Stimulated activated CD8-positive, alpha-beta memory T cell treated with anti-CD3 and anti-CD28 coated beads, Interleukin-4, amount 100 ng/mL, for 1 hour (primary cell): ENCODE measurements at places on chromosomes 13 and 19.

GRCh38 chr13:68905186-68905585 is 1202.4 kb upstream of the ATXN8OS start:
- DNase-seq = no peak

DNA sequence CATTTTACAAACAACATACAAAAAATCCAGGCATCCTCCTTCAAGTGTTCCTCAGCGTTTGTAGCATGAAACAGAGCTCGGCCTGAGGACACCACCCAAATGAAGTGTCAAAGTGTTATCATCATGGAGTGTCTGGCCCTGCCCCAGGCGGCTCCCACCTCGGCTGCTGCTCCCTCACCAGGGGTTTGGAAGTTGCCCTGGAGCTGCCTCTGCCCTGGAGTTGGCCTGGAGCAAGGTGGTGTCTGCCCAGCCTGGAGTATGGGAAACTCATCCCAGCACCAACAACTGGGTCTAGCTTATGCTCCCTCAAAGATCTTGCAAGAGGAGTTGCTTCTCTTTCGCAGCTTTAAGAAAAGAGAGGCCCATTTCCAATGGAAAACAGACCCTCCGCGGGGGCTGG is 120.4 kb downstream of the FOXO1 start:
- no peak for DNase-seq

- DNase-seq = no peak
Measured at GRCh38 chr13:108281901-108282300, 12.4 kb downstream of the TNFSF13B start.

- peak; percentile 41 for DNase-seq
Measured at GRCh38 chr19:10027158-10027997, 14.1 kb downstream of the RDH8 start.

- no peak for DNase-seq
Measured at GRCh38 chr13:113929628-113930615, 44.0 kb downstream of the C13orf46 start.

- peak; percentile 47 for DNase-seq
Measured at GRCh38 chr13:77026861-77027621, at the start of gene FBXL3. FBXL3 (minus strand) TSS chr13:77027159; CDS start chr13:77021860, 5,299 bp downstream.

- no peak for DNase-seq
Measured at GRCh38 chr13:71624653-71625600, 242.1 kb downstream of the DACH1 start.

DNA sequence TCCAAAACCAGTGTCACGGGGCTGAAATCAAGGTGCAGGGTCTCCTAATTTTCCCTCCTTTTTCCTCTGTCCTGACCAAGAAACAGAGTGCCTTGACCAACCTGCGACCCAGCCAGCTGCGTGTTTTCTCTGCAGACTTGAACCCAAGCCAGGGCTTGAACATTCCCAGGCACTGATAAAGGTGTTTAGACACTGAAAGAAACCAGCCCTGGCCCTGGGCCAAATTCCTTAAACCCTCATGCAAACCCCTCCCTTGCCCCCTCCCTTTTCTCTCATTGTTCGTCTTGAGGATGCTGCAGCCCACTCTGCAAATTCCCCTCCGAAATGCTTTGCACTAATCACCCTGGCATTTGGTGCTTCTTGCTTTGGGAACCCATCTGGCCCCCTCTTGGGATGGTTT is 9.5 kb upstream of the FFAR2 start:
- no peak for DNase-seq

DNA sequence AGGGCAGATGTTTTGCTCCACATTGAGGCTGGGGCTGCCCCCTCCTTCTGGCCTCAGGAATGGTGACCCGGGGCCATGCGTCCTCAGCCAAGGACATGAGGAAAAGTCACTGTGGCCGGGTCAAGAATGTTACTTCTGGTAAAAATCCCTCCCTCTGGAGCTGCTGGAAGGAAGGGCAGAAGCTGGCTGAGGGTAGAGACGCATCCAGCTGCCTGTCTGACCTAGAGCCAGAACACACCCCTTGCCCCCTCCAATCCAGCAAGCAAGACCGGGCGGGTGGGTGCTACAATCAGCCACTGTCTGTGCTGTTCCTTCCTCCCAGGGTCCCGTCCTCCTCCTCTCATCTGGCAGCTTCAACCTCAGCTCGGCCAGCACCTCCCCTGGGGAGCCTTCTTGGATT is 59.0 kb downstream of the PTPRS start:
- no peak for DNase-seq

DNA sequence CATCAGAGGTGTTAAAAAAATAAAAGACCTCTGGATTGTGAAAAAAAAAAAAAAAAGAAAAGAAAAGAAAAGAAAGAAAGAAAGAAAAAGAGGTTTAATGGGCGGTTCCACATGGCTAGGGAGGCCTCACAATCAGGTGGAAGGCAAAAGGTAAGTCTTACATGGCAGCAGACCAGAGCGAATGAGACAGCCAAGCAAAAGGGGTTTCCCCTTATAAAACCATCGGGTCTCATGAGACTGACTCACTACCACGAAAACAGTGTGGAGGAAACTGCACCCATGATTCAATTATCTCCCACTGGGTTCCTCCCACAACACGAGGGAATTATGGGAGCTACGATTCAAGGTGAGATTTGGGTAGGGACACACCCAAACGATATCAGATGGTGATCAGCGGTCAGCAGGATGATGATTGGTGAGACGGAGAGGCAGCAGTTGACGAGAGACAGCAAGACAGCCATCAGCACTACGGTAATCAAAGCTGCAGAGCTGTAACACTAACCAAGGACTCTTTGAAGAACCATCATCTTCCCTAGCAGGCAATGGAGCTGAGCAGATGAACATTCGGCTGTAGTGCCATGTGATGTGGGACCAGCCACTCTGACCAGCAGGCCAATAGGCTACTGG is 3.9 kb upstream of the CD209 start:
- DNase-seq = no peak

DNA sequence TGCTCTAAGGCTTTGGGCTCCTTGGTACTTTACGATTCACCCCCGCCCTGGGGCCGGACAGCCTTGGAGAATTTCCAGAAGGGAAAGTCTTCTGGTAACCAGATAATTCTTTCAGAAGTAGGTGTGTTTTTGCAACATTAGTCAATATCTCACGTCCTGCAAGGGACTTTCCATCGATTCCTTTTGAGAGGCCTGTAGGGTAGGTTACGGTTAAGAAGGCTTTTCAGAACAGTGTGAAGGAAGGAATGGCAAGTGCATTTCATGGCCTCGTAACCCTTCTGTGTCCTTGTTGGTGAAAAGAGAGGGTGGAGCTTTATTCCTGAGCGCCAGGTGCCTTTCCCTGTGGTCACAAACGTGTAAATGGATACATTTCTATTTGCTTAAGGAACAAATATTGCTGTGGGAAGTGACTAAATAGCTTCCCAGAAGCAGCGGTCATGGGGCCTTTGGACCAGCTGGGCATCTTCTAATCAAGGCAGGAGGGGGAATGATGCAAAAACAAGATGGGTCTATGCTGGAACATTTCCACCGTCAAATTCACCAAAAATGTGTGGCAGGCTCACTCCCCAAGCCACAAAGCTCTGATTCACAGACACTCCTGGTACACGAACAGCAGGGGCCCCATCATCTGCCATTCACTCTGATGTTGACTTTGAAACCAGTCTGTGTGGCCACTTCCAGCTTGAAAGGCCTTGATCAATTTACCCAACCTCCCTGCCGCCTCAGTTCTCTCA is 99.2 kb downstream of the ANKRD10 start:
- DNase-seq = no peak

DNA sequence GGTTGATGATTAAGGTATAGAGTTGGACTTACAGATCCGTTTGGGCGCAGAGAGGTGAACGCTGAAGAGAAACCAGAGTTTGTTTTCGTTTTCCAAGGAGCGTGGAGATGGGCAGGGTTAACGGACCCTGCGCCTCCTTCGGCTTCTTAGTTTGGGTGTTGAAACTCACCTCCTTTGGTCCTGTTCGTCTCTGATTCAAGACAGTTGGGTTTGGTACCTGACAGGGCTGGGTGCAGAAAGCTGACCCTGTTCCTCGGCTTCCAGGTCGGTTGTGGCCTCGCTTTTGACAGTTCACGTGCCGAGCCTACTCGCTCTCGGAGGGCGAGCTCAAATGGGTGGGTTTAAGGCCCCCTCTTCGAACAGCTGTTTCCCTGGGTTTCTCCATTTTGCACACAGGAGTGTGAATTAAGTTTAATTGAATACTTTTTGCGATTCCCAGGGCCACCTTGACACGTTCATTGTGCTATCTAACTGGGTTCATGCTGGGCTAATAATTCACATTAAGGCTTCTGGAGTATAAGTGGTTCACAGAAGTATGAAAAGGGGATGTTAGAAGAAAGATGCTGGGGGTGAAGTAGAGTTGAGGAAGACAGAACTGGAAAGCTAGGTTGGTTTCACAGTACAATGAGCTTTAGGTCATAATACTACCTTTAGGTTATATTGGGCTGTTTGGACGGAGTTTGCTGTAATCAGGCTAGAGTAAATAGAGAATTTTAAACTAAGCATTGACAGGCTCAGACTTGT is 638 bp downstream of the USPL1 start:
- no peak for DNase-seq

- DNase-seq = no peak
Measured at GRCh38 chr13:90477216-90477615, 870.3 kb upstream of the MIR17HG start.

DNA sequence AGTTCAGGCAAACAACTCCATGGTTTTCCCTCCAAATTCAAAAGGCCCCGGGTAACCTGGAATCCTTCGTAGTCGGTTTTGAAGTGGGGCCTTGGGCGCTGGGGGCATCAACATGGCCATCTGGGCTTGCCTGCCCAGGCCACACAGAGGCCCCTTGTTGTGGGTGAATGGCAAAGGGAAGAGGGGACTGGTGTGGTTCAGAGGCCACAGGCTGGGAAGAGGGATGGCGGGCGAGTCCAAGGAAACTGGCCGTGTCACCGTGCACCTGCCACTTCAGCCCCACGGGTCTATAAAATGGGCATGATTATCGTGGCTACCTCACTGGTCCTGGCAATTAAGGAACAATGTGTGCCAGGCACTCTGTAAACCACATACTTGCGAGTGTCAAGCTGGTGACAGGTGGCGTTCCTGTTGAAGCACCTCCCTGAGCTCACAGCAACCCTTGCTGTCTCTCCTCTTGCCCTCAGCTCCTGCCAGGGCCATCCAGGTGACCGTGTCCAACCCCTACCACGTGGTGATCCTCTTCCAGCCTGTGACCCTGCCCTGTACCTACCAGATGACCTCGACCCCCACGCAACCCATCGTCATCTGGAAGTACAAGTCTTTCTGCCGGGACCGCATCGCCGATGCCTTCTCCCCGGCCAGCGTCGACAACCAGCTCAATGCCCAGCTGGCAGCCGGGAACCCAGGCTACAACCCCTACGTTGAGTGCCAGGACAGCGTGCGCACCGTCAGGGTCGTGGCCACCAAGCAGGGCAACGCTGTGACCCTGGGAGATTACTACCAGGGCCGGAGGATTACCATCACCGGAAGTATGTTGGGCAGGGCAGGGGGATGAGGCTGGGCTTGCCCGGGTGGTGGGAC is 1.3 kb downstream of the LSR start:
- no peak for DNase-seq

GRCh38 chr19:4120559-4121272 is 3.2 kb downstream of the MAP2K2 start:
- DNase-seq = no peak

DNA sequence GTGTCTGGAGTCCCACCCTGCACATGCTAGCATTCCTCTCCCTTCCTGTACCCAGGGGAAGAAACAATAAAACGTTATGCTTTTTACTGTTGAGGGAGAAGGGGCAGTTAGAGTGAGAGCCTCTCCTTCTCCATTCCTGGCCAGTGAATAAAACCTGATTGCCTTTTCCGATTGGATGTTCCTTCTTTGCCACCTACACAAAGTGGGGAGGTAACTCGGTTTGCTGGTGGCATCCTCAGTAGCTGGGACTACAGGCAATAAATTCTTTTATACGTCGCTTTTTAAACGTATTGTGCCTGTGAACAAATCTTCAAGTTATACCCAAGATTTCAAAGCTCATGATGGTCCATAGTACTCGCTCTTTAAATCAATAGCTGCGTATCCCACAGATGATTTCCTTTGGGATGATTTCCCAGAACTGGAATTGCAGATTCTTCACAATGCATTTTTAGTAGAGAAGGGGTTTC is 660 bp upstream of the MVB12A start:
- DNase-seq = no peak

DNA sequence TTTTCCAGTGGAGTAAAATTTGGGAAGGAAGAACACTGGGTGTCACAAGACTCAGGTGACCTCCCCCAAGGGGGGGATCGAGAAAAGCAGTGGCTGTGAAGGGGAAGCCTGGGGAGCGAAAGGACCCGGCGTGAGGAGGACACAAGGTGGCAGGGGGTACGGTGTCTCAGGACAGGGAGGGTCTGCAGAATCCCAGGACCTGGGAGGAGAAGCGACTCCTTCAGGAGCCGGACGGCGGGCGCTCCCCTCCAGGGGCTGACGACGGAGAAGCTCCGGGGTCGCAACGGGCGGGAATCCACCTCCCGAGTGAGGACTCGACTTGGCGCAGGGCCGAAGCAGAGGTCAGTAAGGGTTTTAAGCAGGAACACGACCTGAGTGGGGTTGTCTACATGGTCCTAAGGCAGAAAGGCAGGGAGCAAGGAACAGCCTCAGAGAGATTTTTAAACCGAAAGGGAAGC is 529 bp downstream of the ZNF836 start:
- no peak for DNase-seq

GRCh38 chr19:12847159-12848139 is 9.1 kb downstream of the MAST1 start:
- DNase-seq = peak; percentile 68

DNA sequence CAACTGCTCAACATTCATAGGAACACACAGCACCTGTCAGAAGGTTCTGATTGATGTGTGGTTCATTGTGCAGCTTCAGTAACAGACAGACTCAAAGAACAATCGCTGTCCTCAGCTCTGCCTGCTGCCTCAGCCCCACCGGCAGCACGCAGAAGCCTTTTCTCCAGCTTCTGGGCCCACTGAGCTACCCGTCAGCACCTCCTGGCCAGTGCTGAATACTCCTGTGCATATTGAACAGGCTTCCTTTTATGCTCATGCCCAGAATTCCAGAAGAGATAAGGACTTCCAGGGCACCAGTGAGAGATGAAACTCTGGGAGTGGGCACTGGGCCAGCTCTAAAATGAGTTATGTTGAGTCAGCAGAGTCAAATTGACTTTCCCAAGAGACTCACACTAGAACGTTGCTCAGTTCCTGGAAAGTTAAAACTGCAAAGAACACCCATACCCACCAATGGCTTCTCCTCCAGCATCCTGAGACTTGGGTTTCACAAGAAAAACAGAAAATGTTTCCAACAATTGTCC is 119.3 kb downstream of the COL4A1 start:
- no peak for DNase-seq

GRCh38 chr13:30463787-30464495 is 1.8 kb downstream of the HMGB1 start:
- DNase-seq = peak; percentile 44

- DNase-seq = no peak
Measured at GRCh38 chr19:20151617-20152145, 15.3 kb upstream of the ZNF486 start.

DNA sequence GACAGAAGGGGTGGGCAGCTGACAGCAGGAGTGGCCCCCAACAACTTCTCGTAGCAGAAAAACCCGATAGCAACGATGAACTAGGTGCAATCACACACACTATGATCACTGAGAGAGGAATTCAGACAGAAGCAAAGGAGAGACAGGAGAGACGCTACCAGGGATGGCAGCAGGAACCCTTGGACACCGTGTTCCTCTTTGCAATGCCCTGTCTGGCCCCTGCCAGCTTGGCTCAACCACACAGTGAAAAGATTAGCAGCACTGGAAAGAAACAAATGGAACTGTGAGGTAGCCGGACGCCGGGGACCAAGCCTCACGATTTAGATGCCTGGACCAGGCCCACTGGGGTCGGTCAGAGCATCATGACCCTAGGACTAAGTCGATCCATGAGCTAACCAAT is 23.6 kb downstream of the DCAF15 start:
- no peak for DNase-seq
